ENCODE measurements at places on chromosomes 7 and 10.

DNA sequence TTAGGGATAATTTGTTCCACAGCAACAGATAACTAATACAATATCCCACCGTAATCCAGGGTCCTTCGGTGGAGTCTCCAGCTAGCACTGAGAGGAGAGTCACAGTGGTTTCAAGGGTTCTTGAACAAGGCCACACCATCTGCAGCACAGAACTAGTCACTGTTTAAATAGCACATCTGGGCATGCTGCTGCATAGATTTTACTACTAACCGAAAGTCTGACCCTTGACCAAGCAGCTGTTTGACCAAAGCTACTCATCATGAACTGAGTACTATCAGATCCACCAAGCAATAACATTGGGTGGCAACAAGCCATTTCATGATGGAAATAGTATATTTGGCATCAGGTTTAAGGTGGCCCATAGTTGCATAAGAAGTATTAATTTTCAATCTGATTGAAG, 53.2 kb downstream of the ANKMY2 start:
- DNase-seq: no peak

DNA sequence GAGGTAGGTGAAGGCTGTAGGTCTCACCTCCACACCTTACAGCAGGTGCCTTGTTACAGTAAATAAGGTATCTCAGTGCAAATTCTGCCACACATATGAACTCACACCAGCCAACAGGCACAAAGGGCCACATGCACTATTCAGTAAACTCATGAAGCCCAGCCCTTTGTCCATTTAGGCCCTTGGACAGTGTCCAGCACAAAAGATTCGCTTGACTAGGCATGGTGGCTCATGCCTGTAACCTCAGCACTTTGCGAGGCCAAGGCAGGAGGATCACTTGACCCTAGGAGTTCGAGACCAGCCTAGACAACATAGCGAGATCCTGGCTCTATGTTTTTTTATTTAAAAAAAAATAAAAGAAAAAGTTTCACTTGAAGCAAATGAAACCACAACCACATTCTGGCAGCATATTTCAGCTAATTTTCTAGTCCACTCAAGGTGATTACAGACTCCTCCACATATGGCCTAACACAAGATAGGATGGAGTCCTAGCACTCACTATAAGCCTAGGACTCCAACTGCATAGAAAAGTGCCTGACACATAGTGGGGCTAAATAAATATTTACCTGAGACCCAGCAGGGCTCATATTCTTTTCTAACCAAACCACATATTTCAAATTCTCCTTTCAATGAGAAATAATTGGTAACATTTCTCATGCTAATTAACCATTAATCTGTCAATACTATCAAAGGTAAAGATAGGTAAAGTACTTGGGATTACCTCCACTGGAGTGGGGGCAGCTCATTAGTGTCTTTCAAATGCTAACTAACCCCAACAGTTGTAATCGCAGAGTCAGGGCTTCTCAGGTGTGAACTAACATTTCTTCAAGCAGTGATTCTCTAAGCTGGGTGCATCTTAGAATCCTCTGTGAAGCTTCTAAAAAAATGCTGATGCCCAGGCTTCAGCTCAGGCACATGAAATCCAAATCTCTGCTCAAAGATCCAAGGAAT, 4.5 kb upstream of the ANKRD1 start:
- no peak for DNase-seq

DNA sequence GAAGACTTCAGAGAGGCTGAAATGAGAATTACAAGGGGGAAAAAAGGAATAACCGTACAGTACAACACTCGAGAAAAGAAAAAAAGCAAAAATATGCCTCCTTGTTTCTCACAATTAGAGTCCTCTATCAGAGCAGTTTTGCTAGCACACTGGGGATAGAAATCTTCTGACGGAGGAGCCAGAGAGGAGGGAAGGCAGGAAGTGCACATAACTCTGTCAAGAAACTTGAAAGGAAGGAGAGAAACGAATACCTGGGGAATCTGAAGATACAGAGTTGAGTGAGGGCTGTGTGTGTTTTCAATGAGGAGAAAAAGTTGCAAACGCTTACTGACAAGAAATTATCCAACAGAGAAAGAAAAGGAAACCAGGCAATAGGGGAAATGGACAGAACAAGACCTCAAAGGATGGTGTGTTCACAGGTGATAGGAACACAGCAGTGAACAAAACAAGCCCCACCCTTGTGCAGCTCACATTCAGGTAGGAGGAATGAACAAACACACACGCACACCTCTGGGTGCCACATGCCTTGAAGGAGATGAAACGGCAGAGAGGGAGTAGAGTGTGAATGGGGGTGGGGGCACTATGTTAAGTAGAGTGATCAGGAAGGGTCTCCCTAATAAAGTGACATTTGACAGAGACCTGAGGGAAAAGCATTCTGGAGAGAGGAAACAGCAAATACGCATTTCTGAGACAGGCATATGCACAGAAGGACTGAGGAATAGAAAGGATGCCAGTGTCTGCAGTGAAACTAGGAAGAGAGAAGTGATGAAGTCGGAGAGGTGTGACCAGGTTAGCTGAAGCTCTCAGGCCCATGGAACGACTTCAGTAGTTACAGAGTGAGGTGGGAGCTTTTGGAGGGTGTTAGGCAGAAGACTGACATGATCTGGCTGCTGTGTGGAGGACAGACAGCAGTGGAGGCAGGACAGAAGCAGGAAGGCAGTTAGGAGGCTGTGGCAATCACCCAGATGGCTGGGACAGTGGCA, 46.7 kb upstream of the SPOCK2 start:
- no peak for DNase-seq

DNA sequence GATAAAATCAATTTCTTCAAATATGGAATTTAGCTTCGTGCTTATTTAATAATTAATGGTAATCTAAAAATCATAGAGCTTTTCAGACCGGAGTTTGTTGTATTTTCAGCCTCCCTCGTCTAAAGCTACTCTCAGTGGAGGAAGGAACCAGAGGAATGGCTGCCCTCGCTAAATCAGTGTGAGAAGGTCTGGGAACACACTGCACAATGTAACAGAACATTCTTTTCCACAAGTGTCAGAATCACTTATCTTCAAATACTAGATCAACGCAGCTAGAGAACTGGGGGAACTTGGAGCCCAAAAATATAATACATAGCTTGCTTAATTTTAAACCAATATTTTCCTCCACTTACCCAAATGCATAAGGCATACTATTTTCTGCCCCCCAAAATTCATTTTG, 148.5 kb downstream of the MTERF1 start:
- DNase-seq: no peak
